HAP-1 (cell line): ENCODE measurements at places on chromosomes 2 and 18.

- no peak for DNase-seq
These were observed 4.0 kb downstream of the EGR4 start for GRCh38 chr2:73289304-73289703.

DNA sequence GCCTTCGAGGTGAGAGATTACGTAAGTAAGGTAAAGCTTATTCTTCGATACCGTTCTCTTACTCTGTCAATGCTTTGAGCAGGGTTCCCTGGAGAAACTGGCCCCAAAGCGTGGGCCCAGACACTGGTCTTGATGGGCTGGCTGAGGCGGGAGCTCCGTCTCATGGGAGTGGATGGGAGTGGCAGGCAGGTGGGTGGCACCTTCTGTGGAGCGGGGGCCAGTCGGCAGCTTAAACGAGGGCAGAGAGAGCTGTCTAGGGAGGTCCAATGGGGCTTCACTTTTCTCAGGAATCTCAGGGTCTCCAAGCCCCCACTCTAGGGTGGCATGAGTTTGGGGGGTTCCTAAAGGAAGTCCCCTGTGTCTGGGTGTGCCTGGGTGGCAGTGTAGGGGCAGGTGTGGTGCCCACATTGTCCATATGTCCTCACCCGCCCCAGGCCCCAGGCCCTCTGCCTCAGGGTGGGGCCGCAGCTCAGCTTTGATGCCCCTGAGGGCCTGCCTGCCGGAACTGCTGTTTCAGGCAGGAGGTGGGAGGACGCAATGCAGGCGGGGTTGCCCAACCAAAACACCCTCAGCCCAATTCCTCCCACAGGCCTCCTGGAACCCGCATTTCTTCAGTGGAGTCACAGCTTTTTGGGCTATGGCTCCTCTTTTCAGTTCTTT lies 32.5 kb upstream of the FOSL2 start:
- no peak for DNase-seq

DNA sequence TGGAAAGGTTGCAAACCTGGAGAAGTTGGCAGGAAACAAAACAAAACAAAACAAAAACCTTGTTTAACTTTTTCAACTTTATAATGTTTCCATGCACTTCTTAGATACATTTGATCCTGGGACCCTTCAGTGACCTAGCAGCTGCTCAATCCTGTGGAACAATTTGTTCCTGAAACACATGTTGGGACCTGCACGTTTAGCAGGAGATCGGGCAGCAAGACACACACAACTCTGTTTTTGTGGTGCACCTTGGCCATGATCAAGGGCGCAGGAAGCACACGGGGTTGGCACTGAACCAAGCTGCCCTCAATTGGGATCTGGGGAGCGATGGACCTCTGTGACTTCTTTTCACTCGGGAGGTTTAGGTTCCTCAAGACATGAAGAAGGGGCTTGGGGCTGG lies 268.7 kb downstream of the LOXHD1 start:
- no peak for DNase-seq

- DNase-seq: no peak
These were observed 11.8 kb downstream of the CNDP2 start for GRCh38 chr18:74507927-74508326.

DNA sequence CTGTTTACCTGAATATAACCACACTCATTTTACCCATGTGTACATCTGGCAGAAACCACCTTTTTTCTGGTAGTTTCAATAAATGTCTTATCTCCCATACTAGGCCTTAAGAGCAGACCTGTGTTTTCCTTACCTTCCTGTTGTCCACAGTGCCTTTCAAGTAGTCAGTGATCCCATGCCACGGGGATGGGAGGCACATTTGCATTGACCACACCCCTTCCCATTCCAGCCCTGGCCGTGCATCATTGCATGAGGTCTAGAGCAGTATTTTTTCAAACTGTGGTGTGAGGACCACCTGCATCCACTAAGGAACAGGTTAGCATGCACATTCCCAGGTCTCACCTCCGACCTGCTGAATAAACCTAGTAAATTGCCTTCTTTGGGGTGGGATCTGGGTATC lies 165.2 kb upstream of the FOSL2 start:
- DNase-seq: no peak

GRCh38 chr2:47771211-47771610 lies 11.7 kb upstream of the MSH6 start:
- no peak for DNase-seq

GRCh38 chr18:23970161-23971096 lies 44.1 kb upstream of the TTC39C start:
- DNase-seq: no peak

- peak; percentile 79 for DNase-seq
These were observed 106.4 kb downstream of the POLE4 start for GRCh38 chr2:75064691-75065396.

DNA sequence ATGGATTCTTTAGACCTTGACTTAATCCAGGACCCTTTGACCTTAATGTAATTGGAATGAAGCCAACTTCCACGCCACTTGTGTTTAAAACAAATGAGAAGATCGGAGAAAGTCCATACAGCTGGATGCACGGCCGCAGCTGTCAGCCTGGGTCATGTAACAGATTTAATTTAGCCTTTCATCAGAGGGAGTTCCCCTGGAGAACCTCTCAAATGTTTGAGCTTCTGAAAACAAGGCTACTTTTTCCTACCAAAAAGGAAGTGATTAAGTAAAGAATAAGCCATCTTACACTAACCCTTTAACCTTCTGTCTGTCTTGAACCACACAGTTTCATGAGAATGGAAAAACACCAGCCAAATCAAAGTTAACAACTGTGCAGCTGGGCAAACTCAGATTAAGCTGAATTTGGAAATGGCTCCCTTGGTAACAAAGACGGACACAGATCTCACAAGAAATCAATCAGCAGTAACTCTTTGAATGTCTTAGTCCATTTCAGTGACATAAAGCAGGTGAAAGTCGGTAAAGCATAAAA lies 103.6 kb downstream of the DOCK10 start:
- no peak for DNase-seq

GRCh38 chr2:178221556-178221955 lies 27.2 kb downstream of the OSBPL6 start:
- no peak for DNase-seq

DNA sequence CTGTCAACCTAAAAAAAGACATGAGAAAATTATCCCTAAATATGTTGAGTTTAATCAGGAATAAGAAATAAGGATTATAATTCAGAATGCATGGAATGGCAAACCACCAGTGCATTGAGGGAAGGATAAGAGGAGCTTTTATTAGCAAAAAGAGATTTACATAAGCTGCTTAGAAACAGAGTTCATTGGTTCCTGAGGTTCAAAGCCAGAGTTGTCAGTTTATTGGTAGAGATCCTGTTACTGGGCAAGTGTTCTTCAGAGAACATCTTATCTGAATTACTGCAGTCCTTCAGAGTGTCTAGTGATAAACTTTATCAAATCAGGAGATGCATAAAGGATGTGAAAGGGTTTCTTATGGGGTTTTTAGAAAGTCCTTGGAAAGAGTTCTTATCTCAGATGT lies 76.0 kb upstream of the MEX3C start:
- peak; percentile 19 for DNase-seq

GRCh38 chr2:177201919-177202346 lies 10.7 kb upstream of the HNRNPA3 start:
- no peak for DNase-seq

DNA sequence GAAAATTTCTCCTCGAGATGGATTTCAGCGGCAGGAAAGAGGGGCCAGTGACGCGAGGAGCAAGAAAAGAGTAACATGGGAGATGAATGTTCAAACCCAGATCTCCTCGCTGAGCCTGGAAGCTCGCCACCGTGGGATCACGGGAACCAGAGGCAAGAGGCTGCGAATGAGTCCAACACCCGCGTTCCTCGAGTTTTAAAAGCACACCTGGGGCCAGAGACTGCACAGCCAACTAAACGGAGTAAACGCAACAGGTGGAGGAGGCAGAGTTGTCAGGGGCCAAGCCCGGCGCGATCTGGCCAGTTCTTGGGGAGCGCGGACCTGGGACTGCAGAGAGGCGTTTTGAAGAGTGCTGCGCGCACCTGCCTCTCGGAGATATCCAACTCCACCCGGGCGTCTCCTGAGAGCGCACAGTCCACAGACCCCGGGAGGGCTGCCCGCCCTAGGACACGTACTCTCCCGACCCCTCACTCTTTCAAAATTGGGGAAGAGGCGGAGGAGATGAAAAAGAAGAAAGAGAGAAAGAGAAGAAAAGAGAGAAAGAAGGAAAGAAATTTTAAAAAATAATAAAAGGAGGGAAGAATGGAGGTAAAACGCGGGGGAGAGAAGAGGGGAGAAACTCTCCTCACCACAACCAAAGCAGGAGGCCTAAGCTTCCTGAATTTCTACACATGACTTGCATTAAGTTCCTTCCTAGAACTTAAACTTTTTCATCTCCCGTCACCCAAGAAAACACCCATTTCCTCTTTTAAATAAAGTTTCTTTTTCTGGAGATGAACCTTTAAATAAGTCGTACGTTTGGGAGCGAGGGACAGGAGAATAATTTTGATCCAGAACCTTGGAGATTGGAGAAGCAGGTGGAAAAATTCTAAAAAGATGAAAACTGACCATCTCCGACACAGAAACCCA lies 5.3 kb upstream of the PAX3 start:
- DNase-seq: no peak

GRCh38 chr2:189585226-189585756 lies 4.7 kb upstream of the SLC40A1 start:
- no peak for DNase-seq

GRCh38 chr2:9230051-9230802 lies 23.6 kb downstream of the ASAP2 start:
- no peak for DNase-seq

DNA sequence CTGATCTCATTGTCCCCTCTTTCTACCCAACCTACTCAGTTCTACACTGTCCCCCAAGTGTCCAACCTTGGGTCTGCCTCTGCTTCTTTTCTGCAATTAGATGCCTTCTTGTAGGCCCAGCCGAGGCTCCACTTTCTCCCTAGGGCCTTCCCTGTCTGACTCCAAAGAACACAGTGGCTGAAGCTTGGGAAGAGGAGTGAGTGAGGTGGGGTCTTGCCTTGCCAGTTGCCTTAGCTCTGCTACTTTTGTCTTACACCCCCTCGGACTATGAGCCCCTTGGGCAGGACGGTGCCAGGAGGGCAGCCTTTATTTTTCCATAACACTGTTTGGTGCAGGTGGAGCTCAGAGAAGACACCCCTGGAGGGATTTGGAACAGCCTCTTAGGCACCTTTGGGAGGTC lies 345.1 kb downstream of the CYP26B1 start:
- DNase-seq: no peak

GRCh38 chr2:229330952-229331351 lies 59.9 kb upstream of the PID1 start:
- DNase-seq: no peak

GRCh38 chr2:238950551-238950950 lies 102.7 kb downstream of the TWIST2 start:
- DNase-seq: no peak

- no peak for DNase-seq
These were observed 27.2 kb upstream of the FHL2 start for GRCh38 chr2:105425936-105426625.

DNA sequence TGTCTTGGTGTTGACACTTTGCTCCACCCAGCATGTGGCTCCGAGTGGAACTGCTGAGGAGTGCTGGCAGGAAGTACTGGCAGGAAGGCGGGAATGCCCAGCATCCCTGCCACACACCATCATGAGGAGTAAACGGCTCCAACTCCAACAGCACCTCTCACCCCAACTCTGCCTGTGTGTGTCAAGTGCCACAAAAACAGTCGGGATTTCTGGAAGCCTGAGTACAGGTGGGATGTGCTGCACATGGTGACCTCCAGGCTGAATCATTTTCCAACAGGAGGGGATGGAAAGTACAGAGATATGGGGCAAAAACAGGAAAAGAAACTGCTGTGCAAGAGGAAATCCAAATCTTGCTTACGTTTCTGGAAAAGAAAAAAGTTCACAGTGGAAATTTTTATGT lies 53.6 kb downstream of the PARD6G start:
- DNase-seq: no peak

GRCh38 chr18:36348971-36349417 lies 51.5 kb downstream of the FHOD3 start:
- DNase-seq: no peak

DNA sequence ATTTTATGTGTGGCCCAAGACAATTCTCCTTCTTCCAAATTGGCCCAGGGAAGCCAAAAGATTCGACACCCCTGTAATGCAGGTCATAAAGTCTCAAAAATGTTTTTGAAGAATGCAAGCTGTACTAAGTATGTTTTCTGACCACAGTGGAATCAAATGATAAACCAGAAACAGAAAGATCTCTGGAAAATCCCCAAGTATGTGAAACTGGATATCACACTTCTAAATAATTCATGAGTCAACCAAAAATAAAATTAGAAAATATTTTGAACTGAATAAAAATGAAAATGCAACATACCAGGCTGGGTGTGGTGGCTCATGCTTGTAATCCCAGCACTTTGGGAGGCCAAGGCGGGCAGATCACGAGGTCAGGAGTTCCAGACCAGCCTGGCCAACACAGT lies 34.1 kb upstream of the UBE2F start:
- DNase-seq: no peak

GRCh38 chr2:27159271-27159670 lies 10.5 kb downstream of the TCF23 start:
- no peak for DNase-seq

DNA sequence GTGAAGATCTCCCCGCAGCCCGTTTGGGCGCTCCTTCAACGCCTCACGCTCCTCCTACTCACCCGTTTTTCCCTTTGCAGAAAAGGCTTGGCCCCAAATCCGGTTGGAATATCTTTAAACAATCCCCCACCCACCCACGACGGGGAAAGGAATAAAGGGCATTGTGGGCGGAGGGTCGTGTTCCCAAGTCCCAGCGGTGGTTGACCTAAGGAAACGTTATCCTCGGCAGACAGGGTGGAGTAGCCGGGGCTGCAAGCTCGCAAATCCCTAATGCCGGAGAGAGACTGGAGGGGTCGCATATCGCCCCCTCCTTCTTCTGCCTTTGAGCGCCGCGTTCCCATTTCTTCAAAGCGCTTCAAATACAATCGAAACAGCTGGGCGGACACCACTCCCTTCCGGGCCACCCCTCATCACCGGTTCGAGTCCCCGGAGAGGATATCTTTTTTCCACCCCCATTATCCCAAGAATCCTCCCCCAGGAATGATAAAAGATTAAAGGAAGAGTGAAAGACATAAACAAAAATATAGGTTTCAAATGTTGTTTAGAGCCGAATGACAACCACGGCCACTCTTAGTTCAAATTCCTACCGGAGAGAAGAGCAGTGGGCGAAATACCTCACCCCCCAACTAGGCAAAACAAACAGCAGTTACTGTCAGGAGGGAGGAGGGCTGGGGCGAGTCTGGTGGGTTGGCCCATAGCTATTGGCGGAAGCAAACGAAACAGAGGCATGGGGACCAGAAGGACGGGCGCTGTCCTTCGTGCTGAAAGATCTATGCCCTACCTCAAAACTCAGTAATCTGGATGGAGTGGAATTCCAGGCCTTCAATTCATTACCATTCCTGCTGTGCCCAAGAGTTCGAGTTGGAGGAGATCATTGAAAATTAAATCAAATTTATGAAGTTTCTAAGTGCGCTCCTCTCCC lies 2.8 kb upstream of the GAD1 start:
- peak; percentile 70 for DNase-seq

DNA sequence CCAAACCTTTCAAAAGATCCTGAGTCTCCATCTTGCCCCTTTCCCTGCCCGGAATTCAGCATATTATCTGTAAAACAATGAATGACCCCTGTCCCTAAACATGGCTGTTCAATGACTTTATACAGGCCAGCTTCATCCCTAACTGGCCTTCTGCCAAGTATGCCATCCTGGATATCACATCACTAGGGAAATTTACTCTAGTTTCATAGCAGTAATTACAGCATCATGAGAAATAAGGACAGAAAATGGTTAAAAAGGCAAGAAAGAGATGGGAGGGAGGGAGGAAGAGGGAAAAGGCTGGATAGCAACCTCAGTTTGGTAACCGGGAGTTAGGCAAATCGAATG lies 4.4 kb downstream of the MBOAT2 start:
- no peak for DNase-seq

GRCh38 chr2:217652761-217653639 lies 349.8 kb downstream of the TNS1 start:
- DNase-seq: peak; percentile 12
